Esophagus squamous epithelium (tissue), 5 donors: ENCODE measurements at places on chromosomes 3 and 15.

- DNase-seq, result no peak
Observed at GRCh38 chr15:87871731-87872320, 384.7 kb downstream of the NTRK3 start.

- no peak for DNase-seq
Observed at GRCh38 chr3:16311960-16312451, 47.0 kb downstream of the OXNAD1 start.

DNA sequence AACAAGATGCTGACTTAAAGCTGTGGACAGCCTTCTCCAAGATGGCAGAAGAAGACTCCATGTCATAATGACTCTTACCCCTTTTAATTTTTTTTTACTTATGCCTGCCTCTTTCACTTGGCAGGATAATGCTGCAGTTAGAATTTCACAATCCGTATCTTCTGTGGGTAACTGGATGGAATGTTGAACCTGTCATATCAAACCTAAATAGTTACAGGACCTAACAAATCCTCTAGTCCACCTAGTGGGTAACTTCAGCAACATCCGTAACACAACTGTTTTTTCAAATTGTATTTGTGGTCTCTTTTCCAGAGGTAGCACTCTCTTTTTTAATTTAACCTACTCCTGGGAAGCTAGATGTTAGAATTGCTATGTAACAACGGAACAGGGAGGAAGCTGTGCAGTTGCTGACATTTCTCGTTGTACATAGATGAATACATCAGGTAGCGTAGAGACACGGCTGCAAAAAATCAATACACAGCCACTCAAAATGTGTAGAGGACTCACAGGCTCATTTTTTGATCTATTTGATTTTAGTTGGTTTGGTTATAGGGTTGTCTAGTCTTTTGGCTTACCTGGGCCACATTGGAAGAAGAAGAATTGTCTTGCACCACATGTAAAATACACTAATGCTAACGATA lies 43.9 kb upstream of the TRPM1 start:
- no peak for DNase-seq

GRCh38 chr15:89377842-89378295 lies 43.2 kb upstream of the POLG start:
- DNase-seq, result no peak

DNA sequence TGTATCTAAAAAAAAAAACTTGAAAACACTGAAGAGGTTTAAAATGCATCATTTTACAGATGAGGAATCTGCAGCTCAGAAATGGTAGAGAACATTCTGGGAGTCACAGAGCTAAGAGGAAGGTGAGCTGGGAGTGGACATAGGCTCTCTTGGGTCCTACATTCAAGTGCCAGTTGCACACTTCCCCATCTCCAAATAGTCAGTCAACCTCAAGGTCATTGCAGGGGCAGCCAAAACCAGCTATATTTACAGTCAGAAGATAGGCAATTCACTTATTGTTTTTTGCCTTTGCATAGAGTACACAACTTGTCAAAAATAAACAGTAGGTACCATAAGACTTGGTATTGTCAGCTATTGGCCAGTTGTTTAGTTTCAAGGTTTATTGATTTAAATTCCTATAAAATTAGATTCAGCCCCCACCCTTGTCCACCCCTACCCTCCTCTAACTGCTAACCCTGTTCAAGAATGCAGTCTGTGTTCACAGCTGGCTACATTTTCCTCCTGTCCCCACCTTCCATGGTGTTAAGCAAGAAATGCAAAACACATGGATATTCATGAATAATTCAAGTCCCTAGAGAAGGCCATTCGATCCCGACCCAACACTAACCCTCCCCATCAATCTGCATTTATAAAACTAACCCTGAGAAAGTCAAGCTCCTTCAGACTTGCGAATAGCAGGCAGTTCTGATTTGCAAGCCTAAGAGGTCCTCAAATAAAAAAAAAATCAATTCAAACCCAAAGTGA lies 567.0 kb upstream of the MCTP2 start:
- no peak for DNase-seq

GRCh38 chr15:94631608-94632007 lies 400.2 kb downstream of the MCTP2 start:
- no peak for DNase-seq

DNA sequence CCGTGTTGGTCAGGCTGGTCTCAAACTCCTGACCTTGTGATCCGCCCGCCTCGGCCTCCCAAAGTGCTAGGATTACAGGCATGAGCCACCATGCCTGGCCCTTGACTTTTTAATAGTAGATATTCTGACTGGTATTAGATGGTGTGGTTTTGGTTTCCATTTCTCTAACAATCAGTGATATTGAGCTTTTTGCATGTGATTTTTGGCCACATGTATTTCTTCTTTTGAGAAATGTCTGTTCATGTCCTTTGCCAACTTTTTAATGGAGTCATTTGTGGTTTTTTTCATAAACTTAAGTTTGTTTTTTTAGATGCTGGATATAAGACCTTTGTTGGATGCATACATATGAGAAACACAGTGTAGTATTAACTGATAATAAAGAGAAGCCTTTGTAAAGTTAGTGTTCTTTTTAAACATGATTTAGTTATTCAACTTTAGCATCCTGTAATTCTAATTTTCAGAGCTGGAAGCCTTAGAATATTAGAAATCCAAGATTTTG lies 280.8 kb downstream of the RBMS3 start:
- DNase-seq, result no peak

DNA sequence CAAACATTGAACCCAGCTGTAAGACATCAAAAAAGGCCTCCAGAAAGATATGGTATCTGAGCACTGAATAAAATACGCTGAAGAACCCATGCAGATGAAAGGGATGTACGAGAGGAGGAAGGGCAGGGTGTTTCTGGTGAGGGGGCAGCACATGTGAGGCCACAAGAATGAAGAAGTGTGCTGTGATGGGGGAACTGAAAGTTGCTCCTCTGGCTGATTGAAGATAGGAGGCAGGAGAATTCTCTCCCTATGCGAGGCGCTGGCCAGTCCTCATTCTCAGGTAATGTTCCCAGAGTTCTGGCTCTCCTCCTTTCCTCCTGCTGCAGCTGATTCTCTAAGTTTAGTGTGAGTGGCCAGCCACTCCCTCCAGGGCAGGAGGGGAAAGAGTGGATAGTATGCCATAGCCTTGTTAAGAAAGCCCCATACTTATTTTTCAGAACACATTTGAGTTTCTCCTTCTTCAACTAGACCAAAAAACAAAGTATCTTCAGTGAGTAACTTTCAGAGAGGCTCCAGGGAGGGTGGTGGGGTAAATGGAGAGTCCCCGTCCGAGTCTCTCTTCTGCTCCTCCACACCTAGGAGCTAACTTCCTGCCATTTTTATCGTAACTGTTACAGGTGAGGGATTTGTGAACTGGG lies 26.9 kb upstream of the MYO1E start:
- no peak for DNase-seq

DNA sequence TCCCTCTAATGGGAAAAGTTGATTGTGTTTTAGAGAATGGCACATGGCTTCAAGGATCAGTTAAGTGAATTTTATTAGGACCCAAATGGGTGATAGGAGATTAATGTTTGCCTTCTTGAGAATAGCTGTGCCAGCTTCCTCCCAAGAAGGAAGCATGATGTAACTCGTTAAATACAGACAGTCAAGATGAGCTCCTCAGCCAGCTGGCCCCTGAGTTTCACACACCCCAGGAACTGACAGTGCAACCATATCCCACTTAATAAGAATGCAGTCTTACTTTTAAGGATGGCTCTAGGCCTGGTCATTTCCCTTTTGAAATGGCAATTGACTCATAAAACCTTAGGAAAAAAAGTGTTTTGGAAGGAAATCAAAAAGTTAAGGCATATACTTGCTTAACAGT lies 472.8 kb upstream of the KCNMB2 start:
- DNase-seq, result no peak

DNA sequence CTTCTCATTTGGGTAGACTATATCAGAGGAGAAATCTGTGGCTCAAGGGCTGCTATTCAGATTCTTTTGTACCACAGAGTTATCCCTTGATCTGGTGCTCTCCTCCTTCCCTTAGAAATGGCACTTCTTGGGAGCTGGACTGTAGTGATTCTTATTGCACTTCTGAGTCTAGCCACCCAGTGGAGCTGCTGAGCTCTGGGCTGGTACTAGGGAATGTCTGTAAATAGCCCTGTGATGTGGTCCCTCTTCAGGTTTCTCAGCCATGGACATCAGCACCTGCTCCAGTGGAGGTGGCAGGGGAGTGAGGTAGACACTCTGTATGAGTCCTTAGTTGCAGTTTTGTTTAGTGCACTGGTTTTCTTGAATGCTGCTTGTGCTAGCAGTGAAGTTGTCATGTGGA lies 1292.6 kb downstream of the SI start:
- DNase-seq, result no peak

DNA sequence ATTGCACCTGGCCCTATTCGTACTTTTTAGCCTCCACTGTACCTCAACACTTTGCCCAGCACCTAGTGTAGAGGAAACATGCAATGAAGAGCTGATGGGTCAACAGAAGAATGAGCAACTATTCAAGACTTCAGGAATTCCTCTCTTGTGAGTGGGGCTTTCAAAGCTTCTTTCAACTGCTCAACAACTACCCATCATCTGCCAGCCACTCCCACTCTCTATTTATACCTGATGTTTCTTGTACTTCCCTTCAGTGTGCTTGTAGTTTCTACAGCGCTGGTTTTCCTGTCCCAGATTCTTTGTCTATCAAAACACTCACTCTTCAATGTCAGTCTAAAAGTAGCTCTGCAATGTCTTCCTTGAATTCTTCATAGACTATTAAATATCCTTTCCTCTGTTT lies 168.3 kb upstream of the LPP start:
- DNase-seq, result no peak

- no peak for DNase-seq
Observed at GRCh38 chr15:24878153-24878552, 76.6 kb upstream of the SNRPN start.

DNA sequence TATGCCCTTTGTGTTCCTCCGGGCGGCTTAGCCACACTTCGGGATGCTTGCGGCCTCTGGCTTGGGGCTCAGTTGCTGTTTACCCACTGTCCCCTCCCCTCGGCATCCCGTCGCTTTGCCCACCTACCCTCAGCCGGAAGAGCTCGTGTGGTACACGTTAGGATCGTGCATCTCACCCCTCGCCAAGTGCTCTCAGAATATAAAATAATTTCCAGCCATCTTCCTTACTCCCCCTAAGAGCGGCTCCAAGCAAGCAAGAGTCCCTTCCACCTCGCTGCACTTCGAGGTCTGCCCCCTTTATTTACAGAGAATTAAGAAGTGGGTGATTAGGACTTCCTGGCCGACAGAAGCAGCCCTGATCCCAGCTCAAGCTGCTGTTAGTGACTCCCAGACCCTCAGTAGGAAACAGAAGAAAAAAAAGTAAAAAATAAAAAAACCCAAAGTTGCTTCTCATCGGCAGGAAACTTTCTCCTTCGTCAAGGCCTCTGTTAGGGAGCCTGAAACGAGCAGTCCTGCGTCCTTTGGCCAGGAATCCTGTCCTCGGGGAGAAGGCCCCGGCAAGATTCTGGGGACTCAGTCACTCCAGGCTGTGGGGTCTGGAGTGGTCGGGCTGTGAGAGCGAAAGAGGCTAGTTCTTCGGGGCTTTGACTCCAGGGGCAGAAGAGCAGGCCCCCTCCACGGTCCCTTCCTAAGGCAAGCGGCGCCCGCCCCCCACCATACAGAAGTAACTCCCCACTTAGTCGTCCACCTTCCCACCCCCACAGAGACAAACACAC lies 3.0 kb downstream of the MEIS2 start:
- no peak for DNase-seq

- no peak for DNase-seq
Observed at GRCh38 chr15:94056314-94056713, 175.0 kb upstream of the MCTP2 start.

- no peak for DNase-seq
Observed at GRCh38 chr3:165188452-165188851, 7.7 kb downstream of the SLITRK3 start.

DNA sequence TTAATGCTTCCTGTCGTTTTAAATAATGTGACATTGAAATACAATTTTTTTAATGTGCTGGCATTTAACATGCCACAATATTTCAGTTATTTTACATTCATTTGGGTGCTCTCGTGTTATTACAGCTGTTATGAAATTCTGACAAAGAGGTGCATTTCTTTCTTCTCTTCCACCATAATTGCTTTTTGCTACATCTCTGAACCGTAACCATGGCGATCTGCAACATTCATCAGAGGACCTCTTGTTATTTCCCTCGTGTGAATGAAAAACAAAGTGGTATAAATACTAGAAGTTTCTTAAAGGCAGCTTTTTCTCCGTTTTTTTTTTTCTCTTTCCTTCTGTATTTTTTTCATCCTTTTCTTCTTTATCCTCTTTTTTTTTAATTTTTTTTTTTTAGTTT lies 316.4 kb downstream of the MCTP2 start:
- no peak for DNase-seq

DNA sequence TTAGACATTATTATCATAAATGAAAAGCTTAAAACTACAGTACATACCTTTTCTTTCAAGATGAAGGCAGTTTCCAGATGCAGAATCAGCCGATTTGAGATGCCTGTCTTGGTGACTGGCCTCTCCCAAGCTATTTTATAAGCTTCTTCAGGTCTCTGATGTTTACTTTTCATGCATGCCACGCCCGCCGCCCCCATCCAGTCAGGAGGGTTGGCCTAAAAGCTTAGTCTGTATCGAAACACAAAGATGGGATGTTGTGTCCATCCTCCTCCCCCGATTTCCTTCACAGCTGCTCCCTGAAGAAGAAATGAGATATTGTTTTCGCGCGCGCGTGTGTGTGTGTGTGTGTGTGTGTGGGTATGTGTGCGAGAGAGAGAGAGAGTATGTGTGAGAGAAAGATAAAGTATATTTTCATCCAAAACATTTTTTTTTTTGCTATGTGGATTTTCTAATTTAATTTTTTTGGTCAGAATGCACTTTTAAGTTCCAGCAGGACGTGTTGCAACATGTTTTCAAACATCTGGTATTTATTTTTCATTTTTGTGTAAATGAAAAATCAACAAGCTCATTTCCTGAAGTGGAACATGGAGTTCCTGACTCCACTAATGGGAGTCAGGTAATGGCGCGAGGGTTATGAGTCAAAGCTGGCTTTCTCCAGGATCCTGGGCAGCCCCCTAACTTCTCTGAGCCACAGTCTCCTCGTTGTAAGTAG lies at the start of gene APOD:
Gene APOD (minus strand): TSS at position 110 of the 712 bp plus-strand sequence. CDS start 4,479 bp downstream, outside the sequence.
- DNase-seq, result no peak
